T-cell (primary cell): ENCODE measurements at places on chromosomes 12 and 14.
A peak's percentile ranks its signal among the peaks of the same experiment; 100 is the strongest.

- H3K27ac ChIP-seq, result no peak overlapping the region
- no peaks in the 10 kb centered on the region for H3K36me3 ChIP-seq
- H3K4me1 ChIP-seq, result no peaks in the 10 kb centered on the region
These were observed 117.0 kb upstream of the CCDC198 start for GRCh38 chr14:57610631-57611030.

DNA sequence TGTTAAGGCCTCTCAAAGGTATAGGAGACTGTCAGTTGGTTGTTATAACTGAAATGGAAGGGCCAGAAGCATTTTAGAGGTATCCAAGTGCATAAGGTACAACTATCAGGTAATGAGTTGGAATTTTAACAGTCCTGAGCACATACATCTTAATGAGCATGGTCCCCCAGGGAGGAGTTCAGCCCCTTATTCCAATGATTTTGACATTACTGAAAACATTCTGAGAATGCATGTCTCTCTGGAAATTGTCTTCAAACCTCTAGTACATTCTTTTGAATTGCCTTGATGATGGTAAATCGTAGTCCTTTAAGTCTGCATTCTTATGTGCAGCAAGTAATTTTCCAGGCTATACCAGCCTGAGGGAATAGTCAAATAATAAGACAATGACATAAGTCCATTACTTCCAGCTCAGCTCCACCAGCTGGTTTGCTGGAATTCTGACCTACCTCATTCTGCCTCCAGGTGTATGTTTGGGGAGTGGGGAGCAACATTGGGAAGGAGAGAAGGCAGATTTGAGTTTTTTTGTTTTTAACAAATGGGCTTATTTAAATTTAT, 239.2 kb downstream of the MSRB3 start:
- no peaks in the 10 kb centered on the region for H3K4me1 ChIP-seq
- no peak overlapping the region for H3K4me3 ChIP-seq
- H3K36me3 ChIP-seq, result no peaks in the 10 kb centered on the region
- H3K27me3 ChIP-seq, result no peaks in the 10 kb centered on the region
- no peak for DNase-seq

- no peaks in the 10 kb centered on the region for H3K36me3 ChIP-seq
- H3K27me3 ChIP-seq, result no peaks in the 10 kb centered on the region
- DNase-seq, result no peak
- H3K27ac ChIP-seq, result no peak overlapping the region
- no peak overlapping the region for H3K4me3 ChIP-seq
These were observed 137.1 kb upstream of the AEBP2 start for GRCh38 chr12:19302100-19302640.

DNA sequence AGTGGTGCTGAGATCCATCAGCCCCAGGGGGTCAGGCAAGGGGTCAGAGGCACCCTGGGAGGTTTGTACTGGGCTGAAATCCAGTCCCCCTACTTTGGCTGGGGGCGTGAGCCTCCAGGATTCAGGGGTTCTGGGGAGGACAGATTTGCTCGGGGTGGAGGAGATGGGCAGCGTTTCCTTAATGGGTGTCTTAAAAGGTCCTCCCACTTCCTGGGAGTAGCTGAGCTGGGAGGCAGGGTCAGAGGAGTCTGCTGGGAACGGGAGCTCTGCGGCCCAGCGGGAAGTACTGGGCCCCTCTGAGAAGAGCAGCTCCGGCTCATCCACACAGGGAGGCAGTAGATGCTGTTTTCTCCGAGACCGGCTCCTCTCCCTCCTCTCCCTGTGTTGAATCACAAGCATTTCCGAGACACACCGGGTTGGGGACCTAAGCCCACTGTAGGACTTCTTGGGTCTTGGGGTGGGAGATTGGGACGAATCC, 2.1 kb upstream of the TEX52 start:
- peaks cover 21% of the 10 kb centered on the region for H3K36me3 ChIP-seq
- no peak overlapping the region for H3K4me3 ChIP-seq
- H3K4me1 ChIP-seq, result no peaks in the 10 kb centered on the region
- DNase-seq, result no peak
- H3K27ac ChIP-seq, result no peak overlapping the region
- no peaks in the 10 kb centered on the region for H3K27me3 ChIP-seq

- no peaks in the 10 kb centered on the region for H3K4me1 ChIP-seq
- H3K36me3 ChIP-seq, result no peaks in the 10 kb centered on the region
- H3K27me3 ChIP-seq, result no peaks in the 10 kb centered on the region
- no peak for DNase-seq
These were observed 242.1 kb upstream of the NOS1 start for GRCh38 chr12:117603316-117604113.

GRCh38 chr14:97219431-97220017, 422.3 kb downstream of the VRK1 start:
- peak; percentile 13 for DNase-seq
- H3K27me3 ChIP-seq, result no peaks in the 10 kb centered on the region
- peak overlapping the region; percentile 68 for H3K4me3 ChIP-seq
- H3K27ac ChIP-seq, result no peak overlapping the region
- H3K36me3 ChIP-seq, result no peaks in the 10 kb centered on the region

GRCh38 chr14:75120541-75121291, 6.1 kb downstream of the NEK9 start:
- no peaks in the 10 kb centered on the region for H3K27me3 ChIP-seq
- DNase-seq, result no peak
- H3K36me3 ChIP-seq, result peaks cover 54% of the 10 kb centered on the region
- H3K27ac ChIP-seq, result no peak overlapping the region
- H3K4me1 ChIP-seq, result peaks cover 3% of the 10 kb centered on the region

DNA sequence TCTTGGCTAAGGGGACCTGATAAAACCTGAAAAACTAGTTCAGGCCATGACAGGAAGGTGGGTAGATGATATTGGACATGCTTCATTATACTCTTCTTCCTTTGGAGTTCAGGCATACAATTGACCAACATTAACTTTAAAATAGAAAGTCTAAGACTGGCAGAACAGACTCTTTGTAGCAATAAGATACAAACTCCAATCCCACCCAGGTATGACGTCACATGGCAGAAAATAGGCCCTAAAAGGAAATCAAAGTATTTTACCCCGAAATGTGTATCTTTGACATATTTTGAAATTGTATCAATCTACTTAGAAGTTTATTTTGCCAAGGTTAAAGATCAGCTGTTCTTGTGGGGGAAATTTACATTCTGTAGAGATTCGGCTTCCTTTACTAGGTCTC, 198.1 kb upstream of the LRIG3 start:
- no peak for DNase-seq
- H3K4me1 ChIP-seq, result no peaks in the 10 kb centered on the region
- no peak overlapping the region for H3K4me3 ChIP-seq
- no peaks in the 10 kb centered on the region for H3K36me3 ChIP-seq

- no peaks in the 10 kb centered on the region for H3K36me3 ChIP-seq
- H3K4me3 ChIP-seq, result peak overlapping the region; percentile 91
- peak overlapping the region; percentile 80 for H3K27ac ChIP-seq
- H3K27me3 ChIP-seq, result peaks cover 11% of the 10 kb centered on the region
- peak; percentile 8 for DNase-seq
These were observed 620 bp downstream of the YBX3 start for GRCh38 chr12:10722502-10722904.

GRCh38 chr12:99287136-99287535, 360.4 kb upstream of the GARIN6 start:
- no peak overlapping the region for H3K4me3 ChIP-seq
- H3K4me1 ChIP-seq, result no peaks in the 10 kb centered on the region
- no peaks in the 10 kb centered on the region for H3K36me3 ChIP-seq
- no peak for DNase-seq

- H3K4me1 ChIP-seq, result no peaks in the 10 kb centered on the region
- H3K36me3 ChIP-seq, result no peaks in the 10 kb centered on the region
- no peak within 1 kb of the TSS for H3K4me3 ChIP-seq
- H3K27me3 ChIP-seq, result no peaks in the 10 kb centered on the region
- H3K27ac ChIP-seq, result no peak within 1 kb of the TSS
- DNase-seq, result no peak
These were observed at the start of gene IL31 for GRCh38 chr12:122174155-122174845. IL31 (minus strand) TSS chr12:122174221; CDS start chr12:122174172, 49 bp downstream.

DNA sequence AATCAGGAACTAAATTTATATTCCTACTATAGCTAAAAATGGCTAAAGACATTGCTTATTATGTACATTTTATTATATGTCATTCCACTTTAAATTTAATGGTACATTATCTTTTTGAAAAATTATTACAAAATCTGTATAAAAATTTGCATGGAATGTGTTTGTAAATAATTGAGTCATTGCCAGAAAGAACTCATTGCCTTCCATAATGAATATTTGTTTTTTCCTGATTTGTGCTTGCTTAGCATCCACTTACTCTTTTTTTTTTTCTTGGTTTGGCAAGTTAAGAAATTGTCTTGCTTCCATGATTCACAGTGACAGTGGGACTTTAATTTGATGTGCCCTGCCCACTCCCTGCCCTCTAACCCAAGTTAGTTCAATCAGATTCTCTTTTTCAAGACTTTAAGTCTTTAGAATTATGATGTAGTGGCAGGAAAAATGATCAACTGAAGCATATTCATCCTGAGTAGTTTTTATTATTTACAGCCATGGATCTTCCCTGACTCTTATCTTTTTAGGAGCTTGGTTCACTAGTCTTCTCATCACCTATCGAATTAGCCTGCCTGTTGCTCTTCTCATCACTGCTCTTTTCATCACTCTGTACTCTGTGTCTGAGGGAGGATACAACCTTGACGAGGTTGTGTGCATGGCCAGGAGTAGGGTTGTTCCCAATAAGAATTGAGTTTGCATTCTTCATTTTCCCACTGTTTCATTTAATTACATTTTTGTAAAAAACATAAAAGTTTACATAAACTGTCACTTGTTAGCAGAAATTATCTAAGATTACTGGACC, 442.0 kb downstream of the BTG1 start:
- no peaks in the 10 kb centered on the region for H3K27me3 ChIP-seq
- H3K4me3 ChIP-seq, result no peak overlapping the region
- H3K27ac ChIP-seq, result no peak overlapping the region
- no peak for DNase-seq
- no peaks in the 10 kb centered on the region for H3K4me1 ChIP-seq

GRCh38 chr12:74985986-74986319, 223.7 kb downstream of the KCNC2 start:
- H3K4me3 ChIP-seq, result no peak overlapping the region
- H3K27ac ChIP-seq, result no peak overlapping the region
- no peaks in the 10 kb centered on the region for H3K36me3 ChIP-seq
- DNase-seq, result no peak
- H3K27me3 ChIP-seq, result no peaks in the 10 kb centered on the region

DNA sequence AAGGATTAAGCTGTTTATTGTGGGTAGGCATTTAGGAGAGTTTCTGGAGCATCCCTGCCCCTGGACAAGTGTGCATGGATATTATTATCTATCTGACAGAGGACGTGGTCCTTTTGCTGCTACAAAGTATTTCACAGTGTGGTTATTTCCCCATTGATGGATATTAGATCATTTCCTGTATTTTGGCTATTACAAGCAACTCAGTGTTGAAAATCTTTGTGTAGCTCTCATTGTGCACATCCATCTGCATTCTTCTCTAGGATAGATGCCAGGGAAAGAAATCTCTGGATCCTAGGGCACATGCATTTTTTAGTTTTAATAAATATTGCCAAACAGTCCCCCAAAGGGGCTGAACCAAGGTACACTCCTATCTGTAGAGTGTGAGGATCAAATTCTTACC, 154.3 kb upstream of the SRRM4 start:
- DNase-seq, result no peak
- H3K4me3 ChIP-seq, result no peak overlapping the region
- no peaks in the 10 kb centered on the region for H3K27me3 ChIP-seq
- no peaks in the 10 kb centered on the region for H3K4me1 ChIP-seq
- H3K36me3 ChIP-seq, result no peaks in the 10 kb centered on the region
